ENCODE measurements at places on chromosomes 3 and 15.

DNA sequence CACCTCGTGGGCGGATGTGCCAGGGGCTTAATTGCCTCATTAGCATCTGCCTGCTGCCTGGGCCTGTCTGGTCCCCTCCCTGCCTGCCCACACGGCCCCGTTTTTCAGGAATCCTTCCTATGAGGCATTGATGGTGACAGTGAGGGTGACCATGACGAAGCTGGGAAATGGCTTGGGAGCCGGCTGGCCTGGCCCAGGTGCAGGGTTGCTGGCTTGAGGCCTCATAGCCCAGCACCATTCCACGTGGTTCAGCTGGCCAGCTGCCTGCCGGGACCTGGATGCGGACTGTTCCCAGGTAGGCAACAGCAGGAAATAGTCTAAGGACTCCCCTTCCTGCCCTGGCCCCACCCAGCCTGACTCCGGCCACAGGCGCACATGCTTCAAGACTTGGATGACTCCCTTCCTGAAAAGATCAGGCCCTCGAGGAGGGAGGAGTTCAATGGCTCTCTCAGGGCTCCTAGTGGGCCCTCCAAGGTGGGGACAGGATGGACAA, 8.9 kb upstream of the DUSP7 start:
- DNase-seq = no peak

GRCh38 chr3:152480282-152480953, 211.7 kb downstream of the MBNL1 start:
- DNase-seq = no peak

- no peak for DNase-seq
These were observed 22.0 kb downstream of the SLC9A9 start for GRCh38 chr3:143826296-143826695.

DNA sequence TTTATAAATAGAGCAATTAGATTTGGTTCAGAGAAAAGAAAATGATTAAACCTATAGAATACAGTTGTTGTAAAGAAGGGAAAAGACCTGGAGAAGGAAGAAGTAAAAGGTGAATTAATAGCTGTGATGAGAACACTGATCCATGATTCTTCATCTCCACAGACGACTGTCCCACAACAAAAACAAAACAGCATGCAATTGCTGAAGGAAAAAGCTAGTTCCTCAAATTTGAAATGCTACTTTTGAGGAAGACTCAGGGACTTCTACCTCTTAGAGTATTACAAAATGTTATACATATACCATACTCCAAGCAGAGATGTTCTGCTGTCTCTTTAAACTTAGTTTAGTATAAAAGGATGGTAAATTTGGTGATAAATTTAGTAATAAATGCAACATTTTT, 21.5 kb downstream of the ALCAM start:
- no peak for DNase-seq

GRCh38 chr15:74229686-74230085, 6.4 kb upstream of the CCDC33 start:
- no peak for DNase-seq

DNA sequence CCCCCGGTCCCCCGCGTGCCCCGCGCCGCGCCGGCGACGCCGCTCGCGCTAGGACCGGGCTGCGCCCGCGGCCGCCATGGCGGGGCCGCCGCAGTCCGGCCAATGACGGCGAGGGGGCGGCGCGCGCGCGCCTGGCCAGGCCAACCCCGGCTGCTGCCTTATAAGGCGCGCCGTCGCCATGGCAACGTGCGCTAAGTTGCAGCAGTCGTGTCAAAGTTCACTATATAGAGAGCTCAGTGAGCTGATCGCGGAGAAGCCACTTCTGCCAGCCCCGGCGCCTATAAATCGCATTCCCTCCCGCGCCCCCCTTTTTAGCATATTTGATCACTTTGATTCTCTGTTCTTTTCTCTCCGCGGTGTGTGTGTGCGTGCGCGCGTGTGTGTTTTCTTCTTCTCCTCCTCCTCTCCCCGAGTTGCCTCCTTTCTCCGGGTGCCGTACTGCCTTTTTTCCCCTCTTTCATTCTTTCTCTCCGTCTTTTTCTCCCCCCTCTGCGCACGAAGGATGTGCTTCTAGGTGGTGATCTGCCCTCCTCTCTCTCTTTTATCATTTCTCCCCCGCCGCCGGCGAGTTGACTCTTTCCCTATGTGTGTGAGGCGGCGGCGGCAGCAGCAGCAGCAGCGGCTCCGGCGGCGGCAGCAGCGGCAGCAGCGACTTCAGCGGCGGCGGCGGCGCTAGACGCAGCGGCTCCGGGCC, at the start of gene NR2F2:
NR2F2 (plus strand) TSS at position 251 of the 694 bp plus-strand sequence. CDS start 1,406 bp downstream, outside the sequence.
- peak; percentile 45 for DNase-seq
